Ecto neural progenitor cell (in vitro differentiated cells): ENCODE measurements at places on chromosomes 1 and 21.

GRCh38 chr1:186231861-186232436, 143.1 kb downstream of the TPR start:
- DNase-seq = no peak

GRCh38 chr1:234619071-234619480, 9.1 kb upstream of the IRF2BP2 start:
- DNase-seq = no peak

GRCh38 chr21:45559216-45560105, 17.2 kb upstream of the SLC19A1 start:
- DNase-seq = no peak

DNA sequence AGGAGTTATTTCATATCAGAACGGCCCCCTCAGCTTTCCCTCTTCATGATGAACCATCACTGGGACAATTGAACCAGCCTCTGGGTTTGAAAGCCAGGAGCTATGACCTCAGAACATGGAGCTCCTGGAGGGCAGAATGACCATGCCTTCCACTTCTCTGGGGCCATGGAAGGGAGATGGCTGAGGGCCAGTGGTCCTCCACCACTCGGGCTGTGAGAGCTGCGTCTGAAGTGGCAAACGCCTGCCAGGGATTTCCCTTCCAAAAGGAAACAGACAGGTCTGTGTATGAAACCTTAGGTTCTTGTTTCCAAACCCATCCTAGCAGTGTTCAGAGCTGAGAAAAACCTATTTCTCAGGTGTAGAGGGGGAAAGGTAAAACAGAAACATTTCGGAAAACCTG, 22.5 kb downstream of the PKP1 start:
- DNase-seq = no peak

DNA sequence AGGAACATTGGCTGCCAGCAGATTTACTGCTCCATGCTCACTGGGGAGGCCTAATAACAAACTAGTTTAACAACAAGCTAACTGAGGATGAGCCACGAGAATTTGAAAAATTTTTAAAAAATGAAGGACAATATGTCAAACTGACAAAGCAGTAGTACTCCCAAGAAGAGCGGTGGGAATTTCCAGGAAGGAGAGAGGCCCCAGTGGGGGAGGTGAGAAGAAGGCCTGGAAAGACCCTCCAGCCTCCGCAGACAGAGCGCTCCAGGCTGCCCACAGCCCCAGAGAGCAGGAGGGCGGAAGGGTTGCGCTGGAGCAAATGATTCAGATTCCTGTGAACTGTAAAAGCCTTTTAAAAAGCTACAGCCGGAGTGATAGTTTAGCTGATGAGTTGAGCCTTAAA, 78.5 kb downstream of the SIPA1L2 start:
- no peak for DNase-seq

GRCh38 chr21:38986806-38987632, 181.3 kb downstream of the ETS2 start:
- no peak for DNase-seq

DNA sequence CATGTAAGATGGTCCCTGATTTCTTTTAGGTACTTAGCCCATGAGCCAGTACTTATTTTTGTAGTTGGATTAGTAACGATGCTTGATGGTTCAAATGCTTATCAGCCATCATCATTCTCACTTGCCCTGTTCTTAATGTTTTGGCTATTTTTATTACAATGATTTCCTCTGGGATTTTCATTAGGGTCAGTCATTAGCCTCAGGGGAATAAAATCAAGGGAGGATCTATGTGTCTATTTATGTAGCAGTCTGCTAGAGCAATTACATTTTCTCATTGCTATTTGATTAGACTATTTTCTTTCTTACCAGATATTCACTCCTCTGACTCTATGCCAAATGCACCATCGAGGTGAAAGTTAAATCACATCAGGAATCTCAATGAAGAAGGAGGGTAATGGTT, 10.9 kb upstream of the CCT8 start:
- no peak for DNase-seq

DNA sequence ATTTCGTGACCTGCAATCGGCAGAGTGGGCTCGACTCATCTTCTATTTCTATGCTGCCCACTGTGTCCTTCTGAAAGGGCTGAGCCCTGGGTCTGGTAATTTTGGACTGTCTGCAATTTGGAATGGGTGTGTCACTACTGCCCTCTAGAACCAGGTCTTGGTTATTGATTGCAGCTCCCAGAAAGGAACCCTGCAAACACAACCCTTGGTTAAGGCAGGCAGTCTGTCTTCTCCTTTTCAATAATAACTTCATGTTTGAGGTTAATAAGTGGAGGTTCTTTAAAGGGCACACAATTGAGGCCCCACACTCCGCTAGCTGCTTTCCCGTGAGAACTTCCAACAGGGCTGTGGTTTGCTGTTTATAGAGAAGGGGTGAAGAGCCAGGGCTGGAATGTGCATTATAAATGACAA, 79.9 kb upstream of the LYST start:
- DNase-seq = no peak

DNA sequence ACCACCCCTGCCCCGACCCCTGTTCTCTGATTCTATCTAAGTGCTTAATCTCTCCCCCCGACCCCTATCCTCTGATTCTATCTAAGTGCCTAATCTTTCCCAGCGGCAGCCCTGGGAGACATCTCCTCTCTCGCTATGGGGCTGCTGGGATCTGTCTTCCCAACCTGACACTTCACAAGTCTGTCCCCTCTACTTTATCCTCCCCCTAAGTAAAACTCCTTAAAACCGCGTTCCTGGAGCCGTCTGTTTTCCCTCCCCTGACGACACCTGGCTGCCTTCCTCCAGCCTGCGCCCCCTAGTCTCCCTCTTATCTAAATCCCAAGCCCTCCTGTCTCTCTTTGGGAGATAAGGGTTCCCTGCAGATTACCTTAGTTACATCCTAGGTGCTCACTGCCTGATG, 30.5 kb downstream of the EPHB2 start:
- no peak for DNase-seq

DNA sequence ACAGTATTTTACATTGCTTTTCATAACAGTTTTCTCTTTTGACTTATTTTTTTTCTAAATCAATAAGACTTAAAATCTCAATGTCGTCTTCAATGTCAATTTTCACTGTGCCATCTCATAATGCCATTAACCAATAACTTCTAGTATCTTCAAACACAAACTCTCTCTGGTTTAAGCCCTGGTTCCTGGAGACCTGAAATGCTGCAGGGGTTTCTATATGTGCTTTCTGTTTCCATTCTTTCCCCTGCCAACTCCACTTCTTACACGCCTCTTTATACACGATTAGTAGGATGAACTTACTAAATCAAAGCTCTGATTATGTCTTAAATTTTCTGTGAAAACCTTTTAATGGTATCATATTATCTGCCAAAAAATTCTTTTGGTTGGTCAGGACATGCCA, 191.4 kb downstream of the AMY1C start:
- no peak for DNase-seq

GRCh38 chr1:93322349-93322748, 23.4 kb upstream of the DR1 start:
- no peak for DNase-seq

DNA sequence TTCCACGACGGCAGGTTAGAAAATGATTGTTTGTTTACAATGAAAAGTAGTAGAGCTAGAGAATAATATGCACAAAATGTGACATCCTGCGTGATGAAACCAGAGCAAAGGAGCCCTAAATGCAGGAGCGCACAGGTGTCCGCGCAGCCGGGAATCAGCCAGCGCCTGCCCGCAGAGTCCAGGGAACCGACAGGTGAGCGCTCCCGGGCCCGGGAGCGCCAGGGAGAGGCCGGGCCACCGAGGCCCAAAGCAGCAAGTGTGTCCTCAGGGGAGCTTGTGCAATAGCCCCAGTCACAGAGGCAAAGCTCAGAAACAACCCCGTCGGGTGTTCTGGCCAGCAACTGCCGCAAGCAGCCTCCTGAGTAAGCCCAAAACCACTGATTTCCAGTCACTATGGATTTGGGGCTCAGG, 789 bp upstream of the GALE start:
- DNase-seq = no peak

GRCh38 chr1:220342853-220343252, 70.6 kb upstream of the RAB3GAP2 start:
- no peak for DNase-seq

- no peak for DNase-seq
Observed at GRCh38 chr1:67635055-67635809, 49.8 kb upstream of the GADD45A start.

GRCh38 chr21:46598581-46599572, 6.0 kb downstream of the S100B start:
- DNase-seq = no peak

DNA sequence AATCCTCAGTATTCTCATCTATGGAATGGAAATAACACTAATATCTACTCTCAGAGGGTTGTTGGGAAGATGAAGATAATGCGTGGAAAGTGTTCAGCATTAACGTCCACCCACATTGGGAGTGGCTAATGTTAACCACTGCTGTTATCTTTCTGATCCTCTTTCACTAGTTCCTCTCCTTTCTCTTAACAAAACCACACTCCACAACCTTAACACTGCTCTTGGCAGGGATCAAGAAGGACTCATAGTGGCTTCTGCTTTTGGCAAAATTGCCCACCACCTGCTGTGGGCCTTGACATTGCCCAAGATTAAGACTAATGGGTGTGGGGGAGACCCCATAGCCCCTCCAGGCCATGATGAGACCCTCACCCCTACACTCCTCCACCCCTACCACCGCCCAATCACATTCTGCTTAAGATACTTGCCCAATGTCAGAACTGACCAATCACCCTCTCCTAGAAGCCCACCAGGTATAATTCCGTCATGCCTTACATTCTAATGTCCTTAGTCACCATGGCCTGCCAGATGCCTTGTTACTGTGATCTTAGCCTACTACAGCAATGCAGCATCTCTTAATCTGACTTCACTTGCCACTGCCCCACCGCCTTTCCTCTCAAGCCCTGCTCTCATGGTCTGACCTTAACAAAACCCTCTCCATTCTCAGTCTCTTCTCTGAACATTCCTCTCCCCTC, 27.1 kb downstream of the DHCR24 start:
- DNase-seq = no peak

DNA sequence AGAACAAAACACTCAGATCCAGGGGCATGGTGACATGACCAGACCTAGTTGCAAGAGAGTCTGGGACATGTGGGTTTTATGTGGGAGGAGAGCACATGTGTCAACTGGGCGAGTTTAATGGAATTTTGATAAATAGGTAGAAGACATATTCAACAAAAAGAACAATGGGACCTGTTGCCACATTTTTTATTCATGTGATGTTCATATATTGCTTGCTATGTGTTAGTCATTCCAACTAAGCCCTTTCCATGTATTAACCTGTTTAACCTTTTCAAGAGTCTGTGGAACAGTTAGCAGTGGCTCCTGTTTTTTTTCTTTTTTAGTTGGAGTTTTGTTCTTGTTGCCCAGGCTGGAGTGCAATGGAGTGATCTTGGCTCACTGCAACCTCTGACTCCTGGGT, 30.1 kb upstream of the CSF3R start:
- no peak for DNase-seq

DNA sequence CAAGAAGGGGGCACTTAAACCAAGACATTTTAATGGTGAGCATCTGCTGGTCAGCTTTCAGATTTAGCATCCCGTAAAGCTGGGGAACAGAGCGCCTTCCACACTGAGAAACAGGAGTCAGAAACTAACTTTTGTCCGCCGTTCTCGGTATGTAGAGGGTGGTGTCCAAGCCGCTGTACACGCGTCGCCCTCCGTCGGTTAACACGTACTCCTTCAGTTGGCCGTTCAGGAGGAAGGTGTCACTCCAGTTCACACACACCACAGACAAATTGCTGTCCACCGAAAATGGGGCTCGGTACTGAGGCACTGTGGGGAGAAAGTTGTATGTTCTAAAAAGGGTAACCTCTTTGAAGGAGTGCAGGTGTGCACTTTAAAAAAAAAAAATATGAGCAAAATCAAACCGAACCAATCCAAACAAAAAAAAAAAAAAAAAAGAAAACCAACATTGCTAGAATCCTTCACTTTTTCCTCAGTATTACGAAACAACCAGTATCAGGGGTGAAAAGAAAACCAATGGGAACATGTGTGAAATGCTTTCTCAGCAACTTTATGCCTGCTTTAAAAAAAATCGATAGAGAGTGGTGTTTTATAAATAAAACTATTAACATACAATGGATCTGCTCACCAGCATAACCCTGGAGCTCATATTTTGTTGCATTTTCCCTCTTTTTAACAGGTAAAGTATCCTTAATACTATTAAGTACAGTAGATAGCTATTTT, 73.5 kb downstream of the KCTD3 start:
- DNase-seq = no peak

DNA sequence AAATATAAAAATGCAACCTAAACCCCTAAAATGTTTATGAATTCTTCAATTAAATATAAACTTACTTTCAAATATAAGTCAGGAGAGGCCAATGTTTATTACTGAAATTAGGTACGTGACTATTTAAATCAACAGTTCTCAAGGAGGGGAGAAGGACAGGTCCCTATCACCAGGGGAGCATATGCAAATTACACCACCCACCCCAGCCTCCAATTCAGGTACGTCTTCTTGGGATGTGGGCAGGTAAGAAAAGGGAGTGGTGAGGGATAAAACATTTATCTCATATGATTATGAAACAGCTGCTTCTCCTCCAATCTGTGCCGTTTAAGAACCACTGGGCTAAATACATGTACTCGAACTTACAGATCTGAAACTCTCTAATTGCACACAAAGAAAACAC, 3.4 kb downstream of the COP1 start:
- DNase-seq = no peak

GRCh38 chr1:1435106-1435903, at the start of gene VWA1:
Gene VWA1 (plus strand): TSS chr1:1435690. CDS start chr1:1435749, 59 bp downstream.
- DNase-seq = peak; percentile 83

- DNase-seq = no peak
Observed at GRCh38 chr1:220880362-220880670, 1.1 kb downstream of the HLX start.

DNA sequence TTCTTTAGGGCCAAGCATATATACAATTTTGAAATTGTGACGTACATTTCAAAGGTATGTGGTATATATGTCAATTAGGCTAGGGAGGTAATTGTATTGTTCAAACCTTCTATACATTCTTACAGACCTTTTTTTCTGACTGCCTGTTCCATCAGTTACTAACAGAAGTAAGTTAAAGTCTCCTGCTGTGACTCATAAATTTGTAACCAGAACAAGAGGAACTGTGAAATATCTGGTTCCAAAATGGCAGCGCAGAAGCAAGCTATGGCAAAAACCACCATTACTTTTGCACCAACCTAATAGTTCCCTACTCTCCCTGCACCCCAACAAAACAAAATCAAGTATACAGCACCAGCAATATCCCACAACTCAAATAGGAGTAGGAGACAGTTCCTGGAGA, 93.6 kb downstream of the ENAH start:
- DNase-seq = no peak

GRCh38 chr1:27719286-27720251, 6.2 kb upstream of the FAM76A start:
- no peak for DNase-seq
